ENCODE measurements at places on chromosomes 11 and 22. TPM values are rescaled to one million over a fixed set of nuclear protein-coding genes. Genes with fewer than 3 reads are reported as not detected.

The NCF4 gene
- total RNA-seq = 0.12 TPM

The C1QTNF6 gene
- 12.7 TPM for total RNA-seq

The AKIP1 gene
- 38.1 TPM for total RNA-seq

The ELMOD1 gene
- 0.36 TPM for total RNA-seq

The KCNQ1OT1 gene
- 0.05 TPM for total RNA-seq

The TMPRSS5 gene
- total RNA-seq = 0.13 TPM

The TANGO2 gene
- 12.2 TPM for total RNA-seq

All from A549 treated with Mapracorat at 1 μM for 4 hours (cell line).